ENCODE measurements at places on chromosomes 7 and 10.

DNA sequence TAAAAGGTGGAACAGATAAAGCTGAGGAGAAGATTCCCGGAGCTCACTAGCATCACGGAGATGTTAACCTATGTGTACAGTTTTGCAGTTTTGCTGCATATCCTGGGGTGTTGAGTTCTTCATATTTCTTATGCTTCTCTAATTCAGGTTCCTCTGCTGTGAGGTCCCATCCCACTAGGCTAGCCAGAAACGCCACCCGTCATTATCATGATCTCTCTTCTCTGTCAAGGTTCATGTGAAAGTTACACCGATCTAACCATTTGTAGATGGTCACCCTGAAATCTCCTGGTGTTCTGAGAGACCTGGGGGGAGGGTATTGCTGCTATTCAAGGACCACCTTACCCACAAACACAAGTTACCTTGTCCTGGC, 136.3 kb downstream of the CCDC71L start:
- DNase-seq = no peak

GRCh38 chr10:60896810-60897209, 47.2 kb downstream of the RHOBTB1 start:
- DNase-seq = no peak

- no peak for DNase-seq
Observed at GRCh38 chr7:120554960-120555571, 282.1 kb downstream of the KCND2 start.

DNA sequence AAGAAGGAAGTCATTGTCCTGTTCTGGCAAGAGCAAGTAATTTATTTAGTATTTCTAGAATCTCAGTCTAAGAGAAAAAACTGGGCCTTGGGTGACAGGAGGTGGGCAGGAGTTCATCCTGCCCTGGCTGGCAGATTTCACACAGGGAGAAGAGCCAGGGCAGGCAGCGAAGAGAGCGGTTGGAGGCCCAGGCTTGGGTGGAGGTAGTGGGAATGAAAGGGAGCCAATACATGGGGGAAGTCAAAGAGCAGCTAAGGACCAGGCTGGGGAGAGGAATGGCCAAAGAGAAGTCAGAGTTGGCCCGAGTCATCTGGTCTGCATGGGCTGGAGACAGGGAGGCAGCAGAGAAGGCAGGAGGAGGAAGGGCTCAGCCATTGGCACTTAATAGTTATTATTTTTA, 51.4 kb downstream of the HECW1 start:
- no peak for DNase-seq

DNA sequence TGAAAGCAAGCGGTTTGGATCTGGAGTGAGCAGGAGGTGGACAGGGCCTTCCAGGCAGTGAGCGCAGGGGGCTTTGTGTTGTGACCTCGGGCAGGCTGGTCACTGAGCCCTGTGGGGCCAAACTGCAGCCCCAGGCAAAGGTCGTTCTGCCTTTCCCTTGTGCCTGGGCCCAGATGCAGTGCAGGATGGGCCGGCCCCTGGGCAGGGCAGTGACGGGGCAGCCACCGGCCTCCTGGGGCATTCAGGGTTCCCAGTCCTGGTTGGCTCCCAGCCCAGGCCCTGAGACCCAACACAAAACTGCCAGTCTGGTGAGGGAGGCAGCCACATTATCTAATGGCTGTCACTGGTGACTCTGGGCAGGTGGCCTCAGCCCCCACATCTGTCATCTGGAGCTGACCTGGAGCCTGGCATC, 7.1 kb downstream of the ARPC1B start:
- DNase-seq = no peak

DNA sequence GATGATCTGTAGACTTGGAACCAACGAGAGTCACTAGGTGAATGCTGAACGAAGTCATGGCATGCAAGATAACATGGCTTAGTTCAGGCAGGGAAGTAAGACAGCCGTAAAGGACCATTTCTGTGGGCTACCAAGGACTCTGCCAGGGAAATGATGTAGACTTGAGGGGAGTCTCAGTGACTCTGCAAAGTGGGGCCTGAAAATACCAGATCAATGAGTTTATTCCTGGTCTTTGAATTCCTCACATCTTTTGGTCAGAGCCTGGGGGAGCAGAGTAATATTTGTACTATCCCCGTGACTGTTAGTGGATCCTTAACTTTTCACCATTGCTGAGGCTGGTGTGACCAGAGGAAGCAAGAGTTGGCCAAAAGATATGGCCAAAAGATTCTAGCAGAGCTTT, 60.7 kb upstream of the INHBA start:
- no peak for DNase-seq
